ENCODE measurements at places on chromosomes 5 and 9.
A peak's percentile ranks its signal among the peaks of the same experiment; 100 is the strongest.

DNA sequence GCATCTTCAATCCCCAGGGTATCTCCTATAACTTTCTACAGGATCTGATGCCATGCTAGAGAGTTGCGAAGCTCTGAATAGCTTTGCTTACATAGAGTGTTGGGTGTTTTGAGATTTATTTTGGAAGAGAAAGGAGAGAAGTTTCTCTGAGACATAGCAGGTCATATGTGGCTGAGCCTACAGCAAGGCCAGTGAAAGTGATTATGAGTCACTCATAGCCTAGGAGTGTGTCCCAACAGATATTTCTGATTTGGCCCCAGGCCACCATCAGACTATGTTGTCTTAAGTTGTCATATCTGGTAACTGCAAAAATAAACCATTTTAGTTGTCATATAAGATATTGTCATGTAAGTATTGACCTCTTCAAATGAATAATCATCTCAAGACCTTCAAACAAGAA is 132.0 kb upstream of the RAI14 start:
- DNase-seq = no peak

DNA sequence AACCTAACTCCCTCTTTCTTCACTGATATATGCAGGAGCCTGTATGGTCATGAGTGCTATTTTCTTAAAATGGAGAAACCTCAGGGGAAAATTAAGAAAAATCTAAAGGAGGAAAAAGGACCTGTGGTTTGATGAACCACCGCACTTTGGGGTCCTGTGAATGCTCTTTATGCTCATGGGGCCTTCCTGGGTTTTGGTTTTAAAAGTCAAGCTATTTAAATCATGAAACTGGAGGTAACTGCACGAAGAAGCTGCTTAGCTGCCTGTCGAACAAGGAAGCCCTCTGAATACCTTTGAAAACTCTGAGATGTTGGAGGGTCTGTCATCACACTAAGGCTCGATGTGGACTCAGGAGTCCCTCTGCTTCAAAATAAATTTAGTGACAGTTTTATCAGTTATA is 564.5 kb upstream of the ADAMTS16 start:
- no peak for DNase-seq

DNA sequence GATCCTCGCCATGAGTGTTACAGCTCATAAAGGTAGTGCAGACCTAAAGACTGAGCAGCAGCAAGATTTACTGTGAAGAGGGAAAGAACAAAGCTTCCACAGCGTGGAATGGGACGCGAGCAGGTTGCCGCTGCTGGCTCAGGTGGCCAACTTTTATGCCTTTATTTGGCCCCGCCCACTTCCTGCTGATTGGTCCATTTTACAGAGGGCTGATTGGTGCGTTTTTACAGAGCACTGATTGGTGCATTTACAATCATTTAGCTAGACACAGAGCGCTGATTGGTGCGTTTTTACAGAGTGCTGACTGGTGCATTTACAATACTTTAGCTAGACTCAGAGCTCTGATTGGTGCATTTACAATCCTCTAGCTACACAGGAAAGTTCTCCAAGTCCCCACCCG is 13.9 kb downstream of the PLK2 start:
- no peak for DNase-seq

- no peak for DNase-seq
Measured at GRCh38 chr5:135494196-135494595, 41.6 kb downstream of the NEUROG1 start.

GRCh38 chr5:168409591-168410458 is 76.4 kb upstream of the RARS1 start:
- DNase-seq = peak; percentile 18

- DNase-seq = no peak
Measured at GRCh38 chr5:1851290-1851934, 31.3 kb downstream of the IRX4 start.

DNA sequence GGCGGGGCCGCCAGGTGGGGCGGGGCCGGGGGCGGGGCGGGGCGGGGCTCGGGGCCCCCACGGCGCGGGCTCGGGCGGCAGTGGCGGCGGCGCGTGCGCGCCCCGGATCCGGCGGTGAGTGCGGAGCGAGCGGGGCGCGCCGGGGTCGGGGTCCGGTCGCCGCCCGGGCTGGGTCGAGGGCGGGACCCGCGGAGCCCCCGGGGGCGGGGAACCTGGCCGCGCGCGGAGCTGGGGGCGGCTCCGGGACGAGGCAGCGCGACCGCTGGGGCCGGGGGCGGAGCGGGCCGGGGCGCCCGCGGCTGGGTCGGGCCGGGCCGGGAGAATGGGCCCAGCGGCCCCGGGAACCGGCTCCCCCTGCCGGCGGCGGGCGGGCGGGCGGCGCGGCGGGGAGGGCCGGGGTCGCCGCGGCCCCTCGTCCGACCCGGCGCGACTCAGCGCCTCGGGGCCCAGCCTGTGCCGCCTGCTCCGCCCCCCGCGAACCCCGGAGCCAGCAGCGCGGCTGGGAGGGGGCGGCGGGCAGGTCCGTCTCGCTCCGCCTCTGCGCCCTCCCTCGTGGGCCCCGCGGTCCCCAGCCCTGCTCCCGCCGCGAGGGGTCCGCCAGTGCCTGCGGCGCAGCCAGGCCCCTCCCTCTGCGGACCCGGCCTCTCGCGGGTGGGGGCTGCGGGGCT is 3.1 kb downstream of the EGFL7 start:
- no peak for DNase-seq

DNA sequence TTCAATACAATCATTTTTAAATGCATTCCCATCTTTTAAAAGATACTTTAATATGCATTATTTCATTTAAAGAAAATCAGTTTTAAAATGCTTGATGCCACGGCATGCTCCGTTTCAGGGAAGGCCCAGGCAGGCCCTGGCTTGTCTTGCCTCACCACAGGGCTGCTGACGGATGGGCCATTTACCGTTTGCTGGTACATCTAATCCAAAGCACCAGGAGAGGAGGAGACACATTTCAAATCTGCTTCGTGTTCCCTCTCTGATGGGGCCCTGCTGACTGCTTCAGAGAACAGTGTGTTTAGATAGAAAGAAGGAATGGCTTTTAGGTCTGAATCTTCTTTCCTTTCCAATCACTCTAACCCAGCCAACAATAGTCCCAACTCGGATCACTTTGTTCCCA is 185.2 kb downstream of the DCP2 start:
- no peak for DNase-seq

GRCh38 chr5:120327180-120327579 is 136.9 kb upstream of the PRR16 start:
- no peak for DNase-seq

DNA sequence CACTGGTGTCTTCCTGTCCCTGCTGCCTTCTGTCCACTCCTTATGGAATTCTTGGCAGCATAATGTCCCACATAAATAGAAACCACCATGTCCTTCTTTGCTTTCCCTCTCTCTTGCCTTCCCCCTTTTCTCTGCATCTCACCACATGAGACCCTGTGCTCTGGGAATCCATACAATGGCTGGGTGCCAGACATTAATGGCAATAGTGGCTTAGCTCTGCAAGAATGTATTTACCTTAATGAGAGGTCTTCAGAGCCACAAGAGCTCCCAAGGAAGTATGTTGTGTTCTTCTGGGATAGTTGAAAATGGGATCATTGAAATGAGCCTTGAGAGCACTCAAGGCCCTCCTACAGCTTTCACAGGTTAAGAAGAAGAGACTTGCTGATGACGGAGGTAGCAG is 58.7 kb downstream of the ADAMTS16 start:
- no peak for DNase-seq

- DNase-seq = no peak
Measured at GRCh38 chr5:90939211-90939610, 380.6 kb downstream of the ADGRV1 start.

DNA sequence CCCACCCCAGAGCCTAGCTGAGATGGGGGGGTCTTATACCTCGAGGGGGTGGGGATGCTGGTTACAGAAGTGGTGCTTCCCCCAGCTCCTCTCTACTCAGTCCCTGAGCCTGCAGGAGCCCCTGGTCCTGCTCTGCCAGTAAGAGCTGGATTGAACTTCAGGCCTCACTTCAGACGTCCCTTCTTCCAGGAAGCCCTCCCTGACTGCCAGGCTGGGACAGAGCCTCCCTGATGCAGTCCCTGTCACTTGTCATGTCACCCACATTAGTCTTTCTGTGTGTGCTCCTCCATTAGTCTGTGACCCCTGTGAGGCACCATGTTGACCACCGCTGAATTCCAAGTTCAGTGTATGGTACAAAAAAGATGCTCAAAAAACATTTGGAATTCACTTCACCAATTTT is 78.7 kb upstream of the ASS1 start:
- no peak for DNase-seq

- DNase-seq = no peak
Measured at GRCh38 chr5:38379350-38379937, 121.1 kb downstream of the EGFLAM start.

DNA sequence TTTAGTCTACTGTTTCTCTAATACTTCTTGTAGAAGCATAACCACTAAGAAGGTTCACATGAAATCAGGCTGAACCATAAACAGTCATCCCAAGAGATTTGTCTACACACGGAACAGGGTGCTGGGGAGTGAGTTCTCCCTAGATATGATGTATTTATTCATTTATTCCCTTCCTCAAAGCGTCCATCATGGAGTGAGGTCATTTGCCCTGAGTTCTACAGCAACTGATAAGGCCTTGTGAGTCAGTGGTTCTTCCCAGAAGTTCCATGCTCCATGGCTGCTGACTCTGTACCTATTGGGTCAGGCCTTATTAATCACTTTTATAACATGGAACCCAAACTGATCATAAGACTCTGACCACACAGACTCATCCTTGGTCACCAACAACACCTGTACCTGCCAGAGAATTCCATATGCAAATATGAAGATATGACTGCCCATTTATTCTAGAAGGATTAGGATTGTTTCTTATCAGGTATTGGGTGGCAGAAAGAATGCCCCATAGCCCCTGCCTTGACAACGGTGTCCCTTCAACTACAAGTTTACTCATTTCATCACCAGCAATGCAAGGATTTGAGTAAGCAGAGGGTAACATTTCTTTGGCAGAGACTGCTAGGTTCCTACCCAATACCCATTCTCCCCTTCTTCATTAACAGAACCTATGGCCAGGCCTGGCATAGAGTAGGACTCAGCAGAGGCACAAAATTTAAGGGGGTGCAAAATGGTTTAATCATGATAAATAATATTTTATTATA is 118.1 kb downstream of the LHFPL2 start:
- DNase-seq = no peak

- DNase-seq = no peak
Measured at GRCh38 chr5:141623186-141623585, 4.4 kb upstream of the DIAPH1 start.

- DNase-seq = no peak
Measured at GRCh38 chr9:128677794-128678193, 11.2 kb upstream of the SET start.

GRCh38 chr5:141657937-141658545 is 6.8 kb upstream of the FCHSD1 start:
- DNase-seq = peak; percentile 27

DNA sequence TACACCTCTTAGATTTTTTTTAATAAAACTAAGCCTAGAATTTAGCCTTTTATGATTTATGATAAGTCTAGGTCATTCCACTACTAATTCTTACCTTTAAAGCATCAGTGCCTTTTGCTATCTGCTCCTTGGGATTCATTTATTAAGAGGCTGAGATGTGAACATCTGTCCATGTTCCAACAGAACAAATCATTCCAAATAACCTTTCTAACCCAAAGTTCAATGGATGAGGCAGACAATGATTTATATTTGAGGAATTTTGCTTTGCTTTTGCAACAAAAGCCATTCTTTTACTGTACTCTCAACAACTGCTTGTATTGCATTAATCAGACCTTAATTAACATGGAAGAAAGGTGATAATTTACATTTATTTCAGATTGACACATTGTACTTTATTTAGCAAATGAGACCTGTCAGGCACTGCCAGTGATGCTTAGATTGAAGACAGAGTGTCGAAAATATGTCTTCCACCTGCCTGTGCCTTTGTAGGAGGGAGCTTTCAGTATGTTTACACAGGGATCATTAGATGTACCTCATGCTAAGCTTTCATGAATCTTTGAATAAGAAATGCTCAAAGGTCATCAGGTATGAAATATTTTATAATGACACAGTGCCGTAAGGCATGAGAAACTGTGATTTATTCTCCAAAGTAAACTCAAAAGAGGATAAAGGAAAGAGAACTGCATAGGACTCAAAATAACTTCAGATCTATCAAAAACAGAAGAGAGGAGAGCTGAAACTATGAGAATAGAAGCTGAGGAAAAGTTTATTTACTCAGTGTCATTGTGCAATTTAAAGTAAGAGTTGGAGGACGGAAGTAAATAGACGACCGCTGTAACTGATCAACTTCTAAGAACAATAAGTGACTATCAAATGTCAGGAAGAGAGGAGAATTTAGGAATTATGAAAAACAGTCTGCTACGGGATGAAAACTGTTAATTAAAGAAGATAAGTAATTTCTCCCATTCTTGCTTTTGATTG is 36.7 kb upstream of the IZUMO3 start:
- no peak for DNase-seq

DNA sequence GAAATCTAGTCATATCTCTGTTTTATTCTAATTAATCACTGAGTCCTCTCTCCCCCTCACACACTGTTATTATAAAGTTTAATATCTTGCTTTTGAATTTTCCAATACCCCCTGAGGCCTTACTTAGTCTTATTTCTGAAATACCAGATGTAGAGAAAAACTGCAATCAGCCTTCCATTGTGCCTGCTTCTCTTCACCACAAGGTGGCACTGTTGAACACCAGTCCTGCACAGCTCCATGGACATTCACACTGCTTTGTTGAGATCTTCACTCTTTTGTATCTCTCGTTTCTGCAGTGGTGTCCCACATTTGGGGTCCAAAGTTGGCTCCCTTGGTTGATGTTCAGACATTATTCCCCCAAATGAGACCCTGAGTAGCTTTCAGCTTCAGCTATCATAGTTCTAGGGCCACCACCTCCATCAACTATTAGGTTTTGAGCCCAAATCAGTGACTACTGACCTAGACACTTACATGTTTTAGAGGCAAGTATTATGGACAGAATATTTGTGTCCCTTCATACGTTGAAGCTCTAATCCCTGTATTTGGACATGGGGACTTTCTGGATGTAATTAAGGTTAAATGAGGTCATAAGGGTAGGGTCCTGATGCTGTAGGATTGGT is 24.3 kb downstream of the BOD1 start:
- peak; percentile 25 for DNase-seq

- no peak for DNase-seq
Measured at GRCh38 chr9:121207371-121207940, 5.8 kb upstream of the RAB14 start.

- no peak for DNase-seq
Measured at GRCh38 chr9:135070198-135070951, 17.1 kb upstream of the OLFM1 start.

DNA sequence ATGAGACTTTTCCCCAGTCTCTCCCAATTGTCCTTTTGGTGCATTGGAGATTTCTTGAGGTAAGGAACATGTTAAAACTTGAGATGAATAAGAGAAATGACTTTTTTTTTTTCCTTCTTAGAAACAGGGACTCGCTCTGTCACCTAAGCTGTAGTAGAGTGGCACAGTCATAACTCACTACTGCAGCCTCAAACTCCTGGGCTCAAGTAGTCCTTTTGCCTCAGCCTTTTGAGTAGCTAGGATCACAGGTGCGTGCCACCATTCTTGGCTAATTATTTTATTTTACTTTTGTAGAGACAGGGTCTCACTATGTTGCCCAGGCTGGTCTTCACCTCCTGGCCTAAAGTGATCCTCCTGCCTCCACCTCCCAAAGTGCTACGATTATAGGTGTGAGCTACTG is 25.9 kb downstream of the CDC42SE2 start:
- peak; percentile 40 for DNase-seq

- no peak for DNase-seq
Measured at GRCh38 chr9:134289241-134289875, 36.9 kb upstream of the RXRA start.
